ENCODE measurements at places on chromosomes 5 and 9.

GRCh38 chr9:133420392-133420827 lies 1.8 kb upstream of the ADAMTS13 start:
- DNase-seq: no peak

DNA sequence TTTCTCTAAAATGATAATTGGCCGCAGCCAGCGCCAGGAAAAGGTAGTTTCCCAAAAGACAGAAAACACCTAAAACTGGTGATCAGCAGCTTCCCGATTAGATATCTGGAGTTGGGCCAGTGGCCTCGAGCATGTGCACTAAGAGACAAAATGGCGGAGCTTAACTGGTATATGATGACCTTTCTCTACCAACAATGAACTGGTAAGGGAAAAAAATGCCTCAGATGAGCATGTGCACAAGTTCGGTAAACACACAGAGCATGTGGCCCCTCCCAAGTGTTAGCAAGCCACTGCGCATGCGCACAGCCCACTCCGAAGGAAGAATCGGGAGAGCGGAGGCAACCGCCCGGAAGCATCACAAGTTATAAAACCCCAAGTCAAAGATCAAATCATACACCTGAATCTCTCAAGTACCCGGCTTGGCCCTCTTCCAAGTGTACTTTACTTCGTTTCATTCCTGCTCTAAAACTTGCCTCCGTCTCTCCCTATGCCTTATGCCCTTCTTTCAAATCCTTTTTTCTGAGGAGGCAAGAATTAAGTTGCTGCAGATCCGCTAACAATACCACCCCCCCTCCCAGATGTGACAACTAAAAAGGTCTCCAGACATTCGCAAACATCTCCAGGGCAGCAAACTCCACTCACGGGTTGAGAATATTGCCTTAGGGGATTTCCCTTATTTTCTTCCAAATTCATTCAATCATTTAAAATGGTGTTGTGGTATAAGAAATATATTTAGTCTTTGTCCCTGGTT lies 15.0 kb upstream of the PTBP3 start:
- peak; percentile 78 for DNase-seq

GRCh38 chr9:111615928-111616327 lies 15.2 kb upstream of the DNAJC25 start:
- DNase-seq: no peak

GRCh38 chr9:90870621-90871326 lies 69.2 kb downstream of the SYK start:
- DNase-seq: peak; percentile 32

DNA sequence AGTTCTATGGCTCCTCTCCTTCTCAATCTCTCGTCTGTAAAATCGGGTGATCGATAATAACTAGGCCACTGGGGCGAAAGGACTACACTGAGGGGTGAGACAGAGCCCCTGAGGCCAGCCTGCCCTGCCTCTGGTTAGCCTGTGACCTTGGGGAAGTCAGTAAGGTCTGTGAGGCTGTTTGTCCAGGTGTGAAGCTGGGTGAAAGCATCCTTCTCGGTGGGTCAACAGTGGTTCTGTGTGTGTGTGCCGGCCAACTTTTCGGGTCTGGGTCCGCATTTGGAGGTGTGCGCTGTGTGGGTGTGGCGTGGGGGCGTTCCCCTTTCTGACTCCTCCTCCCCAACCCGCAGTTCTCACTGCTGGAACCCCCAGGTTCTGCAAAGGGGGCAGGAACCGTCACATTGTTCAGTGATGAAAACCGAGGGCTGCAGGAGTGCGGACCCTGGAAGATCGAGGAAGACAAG lies 5.0 kb upstream of the RNF44 start:
- no peak for DNase-seq

DNA sequence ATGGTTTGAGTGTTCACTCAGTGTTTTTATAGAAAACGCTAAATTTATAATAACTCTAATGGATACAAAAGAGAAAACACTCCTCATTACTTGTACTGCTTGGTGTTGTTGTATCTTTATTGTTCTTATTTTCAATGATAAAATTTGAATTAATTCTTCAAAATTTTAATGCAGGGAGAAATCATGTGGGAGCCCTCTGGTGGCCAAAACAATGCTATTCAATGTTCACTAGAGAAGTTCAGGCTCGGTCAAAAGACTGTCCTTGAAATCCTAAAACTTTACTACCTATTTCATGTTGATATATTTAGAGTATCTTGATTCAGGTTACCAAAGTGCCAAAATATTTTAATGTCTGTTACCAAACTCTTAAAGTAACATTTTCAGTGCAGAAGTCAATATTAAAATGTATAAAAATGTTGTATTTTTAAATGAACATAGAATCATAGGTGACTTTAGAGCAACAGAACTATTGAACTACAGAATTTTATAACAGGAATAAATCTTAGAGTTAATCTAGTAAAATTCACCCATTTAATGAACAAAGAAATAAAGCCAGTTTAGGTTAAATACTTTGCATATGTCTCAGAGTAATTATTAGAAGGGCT lies 1259.8 kb downstream of the PTPRD start:
- no peak for DNase-seq

GRCh38 chr5:116423141-116423540 lies 151.5 kb downstream of the SEMA6A start:
- DNase-seq: no peak

DNA sequence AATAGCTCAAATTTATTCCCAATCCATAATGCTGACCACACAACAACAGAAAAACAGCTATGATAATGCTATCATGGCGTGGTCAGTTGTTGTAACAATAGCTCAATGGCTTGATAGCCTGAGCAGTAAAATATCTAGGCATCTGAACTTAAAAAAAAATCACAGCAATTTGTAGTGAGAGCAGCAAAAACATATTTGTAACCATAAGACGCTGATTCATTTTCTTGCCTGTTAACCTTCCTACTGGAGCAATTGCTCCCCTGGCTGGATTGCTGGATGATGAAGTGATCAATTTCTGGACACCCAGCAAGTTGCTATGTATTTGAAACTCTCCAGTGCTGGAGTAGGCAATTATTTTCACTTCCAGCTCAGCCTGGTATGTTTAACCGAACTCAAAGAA lies 115.1 kb downstream of the PCSK1 start:
- no peak for DNase-seq

GRCh38 chr9:121827251-121827967 lies 176.0 kb downstream of the DAB2IP start:
- DNase-seq: no peak

DNA sequence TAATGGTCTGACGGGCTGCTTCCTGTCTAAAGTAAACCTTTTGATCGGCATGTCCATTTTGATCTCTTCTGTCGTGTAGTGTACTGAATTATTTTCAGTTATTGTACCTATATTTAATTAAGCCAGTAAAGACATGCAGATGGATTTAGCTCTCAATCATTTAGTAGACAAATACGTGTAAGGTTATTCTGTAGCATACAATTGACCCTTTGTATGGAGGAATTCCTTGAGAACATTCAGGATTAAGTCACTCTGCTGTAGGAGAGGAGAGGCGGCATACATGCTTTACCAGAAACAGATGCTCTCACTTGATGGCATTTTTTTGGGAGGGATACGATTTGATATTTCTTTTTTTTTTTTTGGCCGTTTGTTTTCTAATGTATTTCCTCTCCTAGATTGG lies 141.0 kb downstream of the PBX3 start:
- DNase-seq: peak; percentile 37

DNA sequence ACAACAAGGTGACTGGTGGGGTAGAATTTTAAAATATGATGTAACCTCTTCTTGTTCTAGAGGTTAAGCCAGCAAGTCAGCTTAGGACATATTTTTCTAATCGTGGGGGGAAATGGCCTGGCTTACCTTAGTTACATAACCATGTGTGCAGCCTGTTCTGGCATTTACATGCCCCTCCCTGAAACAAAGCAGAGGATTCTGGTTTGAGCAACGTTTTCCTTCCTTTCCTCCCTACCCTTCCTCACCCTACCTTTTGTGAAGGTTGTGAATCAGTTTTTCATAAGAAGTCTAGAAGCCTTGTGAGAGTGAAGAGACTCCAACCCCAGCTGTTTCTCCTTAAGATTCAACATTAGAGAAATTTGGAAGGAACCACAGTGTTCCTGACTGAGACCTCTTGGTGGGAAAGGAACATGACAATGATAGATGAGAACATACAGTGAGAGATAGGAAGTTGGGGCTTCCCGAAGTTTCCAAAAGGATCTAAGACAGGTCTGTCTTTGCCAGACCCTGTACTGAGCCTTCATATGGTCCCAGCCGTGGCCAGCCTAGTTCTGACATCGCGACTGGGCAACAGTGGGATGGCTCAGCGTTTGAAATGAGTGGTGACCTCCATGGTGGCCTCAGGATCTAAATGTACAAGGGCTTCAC lies 365.2 kb downstream of the SPATA31D1 start:
- DNase-seq: no peak

- DNase-seq: no peak
Measured at GRCh38 chr5:125609011-125609410, 814.2 kb upstream of the GRAMD2B start.

- DNase-seq: no peak
Measured at GRCh38 chr5:131182839-131183238, 12.1 kb downstream of the LYRM7 start.

GRCh38 chr5:59137846-59138245 lies 555.0 kb downstream of the RAB3C start:
- DNase-seq: no peak

GRCh38 chr9:115158661-115159481 lies 40.9 kb upstream of the TNC start:
- peak; percentile 50 for DNase-seq

- no peak for DNase-seq
Measured at GRCh38 chr9:102309379-102309778, 570.9 kb upstream of the GRIN3A start.

DNA sequence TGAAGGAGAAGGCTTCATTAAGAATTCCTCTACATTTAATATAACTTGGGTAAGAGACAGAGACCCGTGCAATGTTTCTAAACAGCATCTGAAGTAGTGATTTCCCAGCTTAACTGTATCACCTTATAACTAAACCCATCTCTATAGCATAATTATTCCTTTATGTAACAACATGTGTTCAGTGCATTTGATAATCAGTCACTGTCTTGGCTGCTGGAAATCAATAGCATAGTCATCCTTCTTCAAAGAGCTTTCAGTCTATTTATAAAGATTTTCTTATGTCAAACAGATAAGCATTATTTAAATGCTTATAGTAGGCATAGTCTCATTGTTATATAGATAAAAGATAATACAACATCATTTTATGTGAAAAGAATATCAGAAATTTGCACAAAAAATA lies 80.1 kb upstream of the TYRP1 start:
- DNase-seq: no peak

DNA sequence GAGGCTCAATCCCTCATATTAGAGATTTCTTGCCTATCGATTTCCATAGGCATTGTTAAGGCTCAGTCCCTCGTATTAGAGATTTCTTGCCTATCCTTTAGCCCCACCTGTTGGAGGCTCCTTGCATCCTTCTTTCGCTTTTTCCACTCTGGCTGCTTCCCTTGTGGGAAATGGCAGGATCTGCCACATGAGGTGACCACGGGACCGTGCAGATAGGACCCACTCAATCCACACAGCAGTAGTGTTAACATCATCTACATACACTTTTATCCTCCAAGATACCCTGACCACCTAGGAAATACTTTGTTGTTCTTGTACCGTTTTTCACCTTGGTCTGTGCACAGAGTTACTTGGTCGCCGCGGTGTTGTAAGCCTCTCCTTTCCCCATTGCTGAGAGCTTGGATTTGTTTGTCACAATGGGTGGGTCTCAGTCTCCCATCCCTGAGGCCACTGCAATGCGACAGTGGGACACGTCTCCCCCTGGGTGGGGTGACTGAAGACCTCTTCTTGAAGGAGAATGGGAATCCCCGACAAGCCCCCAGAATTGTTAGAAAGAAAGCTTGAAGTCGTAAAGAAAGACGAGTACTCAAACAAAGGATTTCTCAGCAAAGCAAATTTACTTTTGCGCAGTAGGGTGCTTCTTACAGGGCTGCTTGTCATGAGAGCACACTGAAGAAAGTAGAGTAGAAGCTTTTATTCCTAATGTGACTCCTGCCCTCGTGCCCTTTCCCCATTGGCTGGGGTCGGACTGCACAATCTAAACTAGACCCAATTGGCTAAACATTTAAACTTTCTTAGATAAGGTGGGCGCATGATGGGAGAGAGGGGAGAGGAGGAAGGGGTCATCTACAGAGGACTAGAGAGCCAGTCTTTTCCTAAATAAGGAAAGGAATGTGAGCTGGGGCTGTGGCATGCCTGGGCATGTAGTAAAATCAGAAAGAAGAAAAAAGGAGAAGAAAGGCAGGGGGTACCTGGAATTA lies 19.8 kb downstream of the IFT74 start:
- DNase-seq: peak; percentile 54

- no peak for DNase-seq
Measured at GRCh38 chr9:136311051-136312008, 7.4 kb upstream of the CCDC187 start.

DNA sequence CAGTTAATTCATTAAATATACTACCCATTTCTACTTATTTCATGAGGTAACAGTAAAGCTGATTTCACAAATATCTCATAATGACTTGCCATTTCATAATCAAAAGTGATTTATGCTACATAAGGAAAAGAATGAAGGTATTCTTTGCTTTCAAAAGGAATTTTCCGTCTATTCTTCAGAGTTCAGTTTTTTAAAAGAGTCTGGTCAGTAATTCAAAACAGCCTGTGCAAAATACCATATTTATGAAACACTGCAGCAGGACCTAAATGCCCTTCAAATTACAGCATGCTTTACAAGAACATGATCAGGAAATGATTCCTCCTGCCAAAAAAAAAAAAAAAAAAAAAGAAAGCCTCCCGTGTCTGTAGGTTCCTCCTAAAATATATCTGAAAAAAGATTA lies 154.7 kb downstream of the KIAA0825 start:
- peak; percentile 9 for DNase-seq

DNA sequence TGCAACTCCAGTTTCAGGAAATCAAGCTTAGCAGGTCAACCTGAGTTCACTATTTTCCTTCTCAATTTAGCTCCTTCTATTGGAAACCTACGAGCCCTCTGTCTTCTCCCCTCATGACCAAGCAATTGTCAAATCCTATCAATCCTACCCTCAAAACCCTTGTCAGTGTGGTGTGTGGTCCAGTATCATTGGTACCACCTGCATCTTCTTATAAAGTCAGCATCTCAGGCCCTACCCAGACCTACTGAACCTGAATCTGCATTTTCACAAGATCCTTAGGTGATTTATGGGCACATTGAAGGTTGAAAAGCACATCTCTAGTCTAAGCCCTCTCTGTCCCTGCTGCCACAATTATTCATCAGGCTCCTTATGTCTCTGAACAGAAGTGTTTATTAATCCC lies 77.6 kb upstream of the NR4A3 start:
- no peak for DNase-seq

GRCh38 chr5:168853972-168854371 lies 274.8 kb upstream of the PANK3 start:
- no peak for DNase-seq
